ENCODE measurements at places on chromosomes 12 and 14.

DNA sequence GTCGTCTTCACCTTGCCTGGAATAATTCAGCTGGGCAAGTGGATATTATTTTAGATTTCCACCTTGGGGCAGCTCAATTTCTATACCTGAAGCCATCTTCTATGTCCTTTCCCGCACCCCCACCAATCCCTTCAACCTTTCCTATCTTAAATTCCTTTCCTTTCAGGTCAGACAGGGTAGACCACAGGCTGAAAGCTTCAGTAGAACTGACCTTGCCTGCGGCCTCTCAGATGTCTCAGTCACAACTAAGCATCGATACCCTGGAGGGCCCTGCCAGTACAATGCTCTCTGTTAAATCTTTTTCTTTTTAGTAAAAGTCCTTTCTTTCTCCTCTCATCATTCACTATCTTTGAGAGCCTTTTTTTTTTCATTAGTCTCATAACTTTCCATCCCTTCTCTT, 38.9 kb downstream of the SLC2A14 start:
- no peaks in the 10 kb centered on the region for H3K36me3 ChIP-seq
- DNase-seq, result no peak
- no peak overlapping the region for H3K4me3 ChIP-seq
- H3K4me1 ChIP-seq, result no peaks in the 10 kb centered on the region

GRCh38 chr12:117674313-117674712, 294.5 kb downstream of the KSR2 start:
- H3K27me3 ChIP-seq, result no peaks in the 10 kb centered on the region
- H3K4me3 ChIP-seq, result no peak overlapping the region
- no peak for DNase-seq

- H3K27ac ChIP-seq, result no peak overlapping the region
- H3K4me3 ChIP-seq, result no peak overlapping the region
- no peaks in the 10 kb centered on the region for H3K27me3 ChIP-seq
- no peaks in the 10 kb centered on the region for H3K4me1 ChIP-seq
These were observed 58.7 kb downstream of the RALGAPA1 start for GRCh38 chr14:35750202-35750904.

- DNase-seq, result no peak
- no peaks in the 10 kb centered on the region for H3K36me3 ChIP-seq
- no peaks in the 10 kb centered on the region for H3K27me3 ChIP-seq
These were observed 84.7 kb downstream of the NUAK1 start for GRCh38 chr12:106054049-106054448.

- H3K27me3 ChIP-seq, result no peaks in the 10 kb centered on the region
- no peak overlapping the region for H3K4me3 ChIP-seq
These were observed 75.0 kb downstream of the SCAF11 start for GRCh38 chr12:45915405-45915804.
